ENCODE measurements at places on chromosomes 2 and 18.

DNA sequence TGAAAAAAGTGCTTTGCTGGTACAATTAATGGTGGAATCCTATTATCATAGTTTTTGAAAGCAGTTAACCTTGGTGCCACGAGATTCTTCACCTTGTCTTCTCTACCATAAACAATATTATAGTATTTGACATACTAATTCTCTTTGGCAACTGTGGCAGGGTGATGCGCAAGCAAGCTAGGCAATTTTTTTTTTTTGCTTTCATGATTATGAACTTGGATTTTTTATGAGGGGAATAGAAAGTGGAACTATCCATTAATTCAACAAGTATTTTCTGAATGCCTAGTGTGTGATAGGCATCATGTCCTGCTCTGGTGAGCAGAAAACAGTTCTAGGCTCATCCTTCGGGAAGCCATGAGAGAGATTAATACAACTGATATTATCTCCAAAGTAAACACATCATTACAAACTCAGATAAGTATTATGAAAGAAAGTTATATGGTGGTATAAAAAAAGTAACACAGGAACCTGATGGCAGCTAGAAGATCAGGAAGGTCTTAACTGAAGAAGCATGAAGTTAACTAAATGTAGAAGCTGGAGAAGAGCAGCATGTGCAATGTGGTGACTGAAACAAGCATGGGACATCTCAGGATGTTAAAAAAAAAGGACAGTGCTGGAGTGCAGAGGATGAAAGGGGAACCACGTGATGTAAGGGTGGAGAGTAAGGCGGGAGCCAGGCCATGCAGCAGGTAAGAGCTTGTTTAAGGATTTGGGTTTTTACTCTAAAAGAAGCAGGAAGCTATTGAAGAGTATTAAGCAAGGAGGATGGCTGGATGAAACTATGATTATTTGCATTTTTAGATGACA is 113.7 kb downstream of the ZEB2 start:
- DNase-seq = no peak

GRCh38 chr2:55010149-55010591 is 40.1 kb downstream of the RTN4 start:
- no peak for DNase-seq

DNA sequence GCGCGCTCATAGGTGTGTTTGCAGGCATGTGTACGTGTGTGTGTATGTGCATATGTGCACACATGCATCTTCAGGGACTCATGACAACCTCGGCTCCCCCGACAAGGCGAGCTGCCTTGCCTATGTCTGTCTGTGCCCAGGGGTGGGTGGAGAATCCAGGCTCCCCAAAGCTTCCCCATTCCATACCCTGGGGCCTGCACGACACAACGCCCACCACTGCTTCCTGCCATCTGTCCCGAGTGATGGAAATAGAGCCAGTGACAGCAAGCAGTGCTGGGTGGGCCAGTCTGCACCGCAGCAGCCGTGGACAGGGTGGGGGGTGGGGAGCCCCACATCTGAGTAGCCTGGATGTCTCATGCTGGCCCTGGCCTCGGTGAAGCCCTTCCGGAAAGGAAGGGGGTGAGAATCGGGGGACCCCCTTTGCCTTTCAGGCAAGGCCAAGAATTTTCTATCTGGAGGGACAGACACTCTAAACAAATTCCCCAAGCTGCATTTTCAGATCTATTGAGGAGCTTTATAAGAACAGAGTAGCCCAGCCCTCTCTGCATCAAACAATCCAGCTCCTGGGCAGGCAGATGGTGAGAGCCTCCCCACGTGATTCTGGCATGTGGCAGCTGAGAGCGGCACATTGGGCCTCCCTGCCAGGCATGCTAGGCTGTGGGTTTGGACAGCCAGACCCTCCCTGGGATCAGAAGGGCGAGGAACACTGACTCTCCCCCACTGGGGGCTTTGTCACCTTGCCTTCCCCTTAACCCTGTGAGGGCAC is 4.9 kb downstream of the KCNIP3 start:
- DNase-seq = no peak

GRCh38 chr2:11319939-11320338 is 24.5 kb downstream of the ROCK2 start:
- no peak for DNase-seq

DNA sequence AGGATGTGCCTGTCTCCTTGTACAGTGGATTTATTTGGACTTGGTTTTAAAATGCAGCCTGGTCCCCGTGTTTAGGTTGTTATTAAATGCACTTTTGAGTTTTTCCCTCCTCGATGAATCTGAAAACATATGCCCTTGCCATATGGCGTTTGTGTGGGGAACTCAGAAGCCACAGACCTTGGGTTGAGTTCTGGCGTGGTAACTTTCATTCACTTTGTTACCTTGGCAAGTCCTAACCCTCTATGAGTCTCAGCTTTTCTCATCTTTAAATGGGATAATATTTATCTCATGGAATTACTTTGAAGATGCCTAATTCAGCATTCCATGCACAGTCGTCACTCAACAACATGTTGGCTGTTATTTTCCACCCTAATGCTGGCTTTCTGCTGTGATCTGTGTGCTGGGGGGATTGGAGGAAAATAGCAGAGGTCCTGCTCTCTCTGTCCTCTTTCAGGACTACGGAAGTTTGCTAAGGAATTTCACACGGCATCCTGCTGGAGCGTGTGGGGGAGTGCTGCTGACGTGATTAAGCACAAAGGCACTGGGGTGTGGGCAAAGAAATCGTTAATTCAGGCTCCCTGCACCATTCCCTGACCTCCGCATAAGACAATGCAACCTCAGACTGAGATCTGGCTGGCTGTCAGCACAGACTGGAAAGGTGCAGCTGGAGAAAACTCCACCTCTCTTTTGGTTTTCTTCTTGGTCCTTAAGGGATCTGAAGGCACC is 61.7 kb downstream of the LDLRAD4 start:
- no peak for DNase-seq

GRCh38 chr2:31012406-31012805 is 125.8 kb downstream of the GALNT14 start:
- DNase-seq = no peak

DNA sequence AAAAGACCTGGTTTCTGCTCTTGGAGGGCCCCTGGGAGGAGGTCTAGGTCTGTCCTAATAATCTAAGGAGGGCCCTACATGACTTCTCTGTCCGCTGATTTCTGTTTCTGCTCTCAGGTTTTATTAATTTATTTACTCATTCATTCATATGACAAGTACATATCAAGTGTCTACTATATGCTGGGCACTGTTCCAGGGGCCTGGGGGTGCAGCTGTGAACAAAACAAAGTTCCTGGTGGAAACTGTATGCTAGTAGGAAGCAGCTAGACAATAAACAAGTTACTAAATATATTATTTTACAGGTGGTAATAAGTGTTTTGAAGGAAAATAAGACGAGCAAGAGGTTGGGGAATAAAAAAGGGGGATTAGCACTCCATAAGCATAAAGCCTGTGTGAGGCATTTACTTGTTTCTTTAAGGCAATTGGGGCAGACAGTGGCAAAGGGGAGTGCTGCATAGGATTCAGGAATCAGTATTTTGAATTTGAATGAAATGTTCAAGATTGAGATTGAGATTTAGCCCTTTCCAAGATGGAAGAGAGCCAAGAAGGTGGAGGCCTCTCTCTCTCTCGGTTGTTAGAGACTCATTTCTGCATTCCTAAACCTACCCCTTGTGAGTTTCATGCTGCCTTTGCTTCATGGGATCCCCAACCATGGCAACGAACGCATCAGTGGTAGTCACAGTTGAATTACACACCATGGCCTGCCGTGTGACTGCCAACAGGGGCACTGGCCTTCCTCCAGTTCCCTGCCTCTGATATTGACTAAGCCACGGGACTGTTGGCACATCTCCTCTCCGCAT is 28.3 kb downstream of the DRC1 start:
- DNase-seq = no peak

DNA sequence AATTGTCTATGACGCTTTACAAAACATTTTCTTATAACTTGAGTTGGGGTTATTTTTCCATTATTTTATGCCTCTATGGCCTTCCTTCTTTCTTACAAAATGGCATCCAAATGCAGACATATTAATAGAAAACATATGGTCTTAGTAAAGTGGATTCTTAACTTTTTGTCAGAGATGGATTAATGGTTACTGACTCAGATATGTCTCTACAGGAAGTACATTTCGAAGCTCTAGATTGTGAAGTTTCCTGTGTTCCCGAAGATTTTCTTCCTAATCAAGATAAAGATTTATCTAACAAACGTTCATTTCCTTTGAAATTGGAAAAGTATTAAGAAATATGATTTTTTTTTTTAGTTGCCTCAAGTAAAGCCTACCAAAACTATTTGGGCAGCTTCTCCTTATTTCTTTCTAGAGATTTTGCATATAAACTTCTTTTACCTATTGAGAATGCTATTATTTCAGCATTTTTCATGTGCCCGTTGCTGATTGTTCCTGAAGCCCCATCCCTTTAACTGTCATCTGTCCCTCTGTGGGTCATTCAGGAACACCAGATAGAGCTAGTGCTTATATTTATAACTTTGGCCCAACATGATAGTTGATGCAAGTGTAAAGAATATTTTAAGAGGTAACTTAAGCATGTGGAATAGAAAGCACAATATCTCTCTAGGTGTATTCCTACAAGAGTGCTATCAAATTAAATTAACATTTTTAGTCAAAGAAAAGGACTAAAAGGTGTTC is 498.0 kb downstream of the CCDC85A start:
- DNase-seq = no peak

GRCh38 chr18:8341481-8342230 is 267.6 kb upstream of the RAB12 start:
- DNase-seq = no peak

GRCh38 chr2:20985062-20985461 is 58.8 kb downstream of the APOB start:
- no peak for DNase-seq

DNA sequence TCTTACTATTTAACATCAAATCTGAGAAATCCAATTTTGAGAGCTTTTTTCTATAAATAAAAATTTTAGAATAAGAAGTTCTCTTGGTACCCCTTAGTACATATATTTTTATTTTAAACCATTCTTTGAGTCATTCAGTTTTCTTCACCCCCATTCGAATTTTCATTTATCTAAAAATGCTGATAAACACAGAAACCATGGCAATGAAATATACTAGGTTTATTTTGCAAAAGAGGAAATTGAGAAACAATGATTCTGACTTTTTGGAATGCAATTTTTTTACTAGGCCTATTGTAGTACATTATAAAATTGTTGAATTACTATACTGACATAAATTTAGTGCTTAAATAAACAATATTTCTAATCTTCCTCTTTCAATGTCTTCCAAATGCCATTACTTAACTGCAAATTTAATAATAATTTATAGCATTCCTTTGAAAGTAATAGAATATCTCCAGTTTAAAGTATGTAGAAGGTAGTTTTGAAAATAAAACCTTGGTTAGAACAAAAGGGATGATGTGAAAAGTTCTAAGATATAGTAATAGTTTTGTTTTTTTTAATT is 46.3 kb downstream of the TANK start:
- no peak for DNase-seq

Measured in stimulated activated CD4-positive, alpha-beta T cell treated with anti-CD3 and anti-CD28 coated beads, Interleukin-1b, Interleukin-23, amount 100 ng/mL, for 4 hours (primary cell).